Retinal pigment epithelial cell (primary cell): ENCODE measurements at places on chromosomes 3 and 15.

DNA sequence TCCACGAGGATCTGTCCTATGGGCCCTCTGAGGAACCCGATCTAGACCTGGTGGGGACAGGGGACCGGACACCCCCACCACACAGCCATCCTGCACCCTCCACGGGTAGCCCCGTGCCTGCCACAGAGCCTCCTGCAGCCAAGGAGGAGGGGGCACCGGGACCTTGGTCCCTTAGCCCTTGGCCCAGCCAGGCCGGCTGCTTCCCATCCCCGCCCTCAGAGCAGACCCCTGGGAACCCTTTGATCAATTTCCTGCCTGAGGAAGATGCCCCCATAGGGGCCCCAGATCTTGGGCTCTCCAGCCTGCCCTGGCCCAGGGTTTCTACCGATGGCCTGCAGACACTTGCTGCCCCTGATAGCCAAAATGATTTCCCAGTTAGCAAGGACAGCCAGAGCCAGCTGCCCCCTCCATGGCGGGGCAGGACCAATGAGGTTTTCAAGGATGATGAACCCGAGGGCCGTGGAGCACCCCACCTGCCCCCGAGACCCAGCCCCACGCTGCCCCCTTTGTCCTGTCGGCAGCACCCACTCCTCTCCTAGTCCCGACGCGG is 91.5 kb downstream of the TBC1D2B start:
- no peak for DNase-seq

DNA sequence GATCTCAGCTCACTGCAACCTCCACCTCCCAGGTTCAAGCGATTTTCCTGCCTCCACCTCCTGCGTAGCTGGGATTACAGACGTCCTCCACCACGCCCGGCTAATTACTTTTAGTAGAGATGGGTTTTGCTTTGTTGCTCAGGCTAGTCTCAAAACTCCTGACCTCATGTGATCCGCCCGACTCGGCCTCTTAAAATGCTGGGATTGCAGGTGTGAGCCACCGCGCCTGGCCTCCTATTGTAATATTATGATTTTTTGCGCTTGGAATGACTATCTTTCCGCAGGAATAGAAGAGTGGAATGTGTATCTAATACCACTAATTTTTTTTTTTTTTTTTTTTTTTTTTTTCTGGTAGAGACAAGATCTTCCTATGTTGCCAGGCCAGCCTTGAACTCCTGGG is 1.8 kb downstream of the ARL8B start:
- no peak for DNase-seq

- peak; percentile 58 for DNase-seq
Observed at GRCh38 chr15:47477341-47477740, 240.0 kb upstream of the SEMA6D start.

DNA sequence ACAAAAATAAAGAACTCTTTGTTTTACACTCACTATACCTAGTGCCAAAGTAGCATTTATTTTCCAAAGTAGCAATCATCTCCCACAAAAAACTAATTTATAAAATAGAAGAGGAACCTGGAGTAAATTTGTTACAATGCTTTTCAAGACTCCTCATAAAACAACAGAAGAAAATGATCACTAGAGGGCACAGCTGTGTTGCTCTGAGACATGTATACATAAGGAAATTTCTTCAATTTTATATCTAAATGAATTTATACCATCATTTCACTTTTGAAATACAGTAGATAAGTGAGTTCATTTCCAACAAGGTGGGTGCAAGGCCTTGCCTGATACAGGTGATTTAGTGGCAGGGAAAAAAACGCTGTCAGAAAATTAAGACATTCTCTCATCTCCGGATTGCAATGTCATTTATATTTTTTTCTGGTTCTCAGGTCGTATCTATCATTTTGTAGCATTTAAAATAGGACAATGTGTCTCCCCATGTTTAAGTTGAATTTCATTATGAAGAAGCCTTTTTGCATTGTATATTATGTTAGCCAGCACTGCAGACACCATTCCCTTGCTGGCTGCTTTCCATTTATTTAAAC is 25.3 kb upstream of the ARHGEF26 start:
- no peak for DNase-seq

DNA sequence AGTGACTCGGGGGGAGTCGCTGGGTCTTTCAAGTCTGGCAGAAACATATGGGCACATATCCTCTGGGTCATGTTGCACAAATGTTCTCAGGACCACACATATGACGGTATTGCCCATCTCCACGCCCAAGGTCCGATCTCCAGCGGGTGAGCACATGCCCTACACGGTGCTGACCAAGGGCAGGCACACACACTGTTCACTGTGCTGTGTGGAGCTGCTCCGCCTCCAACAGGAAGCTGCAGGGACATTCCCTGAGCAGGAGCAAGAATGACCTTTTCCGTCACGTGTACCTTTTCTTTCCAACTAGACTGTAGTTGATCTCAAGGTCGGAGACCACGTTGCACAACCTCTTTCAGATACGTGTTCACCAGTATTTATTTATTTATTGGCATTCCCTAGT is 41.7 kb upstream of the B3GNT5 start:
- DNase-seq: no peak

DNA sequence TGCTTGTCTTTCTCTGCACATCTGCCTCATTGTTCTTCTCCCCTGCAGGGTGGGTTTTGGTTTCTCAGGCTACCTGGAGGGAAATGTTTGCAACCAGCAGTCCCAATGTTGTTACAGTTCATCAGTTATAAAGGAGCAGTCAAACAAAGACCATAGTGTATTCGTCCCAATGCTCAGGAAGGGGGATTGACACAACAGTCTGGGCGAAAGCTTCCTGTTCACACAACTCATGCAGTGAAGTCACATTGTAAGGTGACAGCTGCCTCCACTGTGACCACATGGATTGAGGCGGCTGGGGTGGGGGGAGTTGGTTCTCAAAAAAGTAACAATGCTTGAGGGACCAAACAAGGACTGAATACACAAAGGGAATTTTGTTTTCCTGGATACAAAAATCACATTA is 28.8 kb upstream of the TF start:
- DNase-seq: no peak

GRCh38 chr15:99930696-99931095 is 197.5 kb upstream of the LYSMD4 start:
- no peak for DNase-seq

GRCh38 chr15:66819084-66819483 is 117.0 kb downstream of the SMAD6 start:
- no peak for DNase-seq

GRCh38 chr3:151751161-151751560 is 17.4 kb downstream of the AADACL2 start:
- no peak for DNase-seq

DNA sequence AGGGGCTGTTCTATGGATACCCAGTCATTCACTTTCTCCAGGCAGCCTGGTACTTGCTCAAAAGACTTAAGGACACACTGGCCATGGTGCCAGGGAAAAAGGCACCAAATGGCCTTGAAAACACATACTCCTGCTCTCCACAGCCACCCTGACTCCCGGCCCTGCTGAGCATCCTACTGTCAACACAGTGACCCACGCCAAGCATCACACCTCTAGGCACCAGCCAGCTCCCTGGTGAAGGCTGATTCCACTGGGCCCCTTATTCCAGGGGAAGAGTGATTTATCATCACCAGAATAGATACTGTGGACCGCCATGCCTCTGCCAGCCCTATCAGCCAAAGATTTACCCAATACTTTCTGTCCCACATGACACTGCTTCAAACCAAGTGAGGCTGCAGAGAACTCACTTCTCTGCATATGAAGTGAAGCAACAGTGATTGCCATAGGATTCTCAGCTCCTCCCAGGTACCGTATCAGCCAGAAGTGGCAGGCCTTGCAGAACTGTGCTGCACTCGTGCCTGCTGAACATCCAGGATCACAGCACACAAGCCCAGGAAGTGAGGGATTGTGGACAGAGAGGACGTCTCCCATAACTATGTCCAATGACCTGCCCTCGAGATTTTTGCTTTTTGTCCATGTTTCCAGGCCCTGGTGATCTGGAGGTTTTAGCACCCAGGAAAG is 63.7 kb downstream of the WHAMM start:
- no peak for DNase-seq

DNA sequence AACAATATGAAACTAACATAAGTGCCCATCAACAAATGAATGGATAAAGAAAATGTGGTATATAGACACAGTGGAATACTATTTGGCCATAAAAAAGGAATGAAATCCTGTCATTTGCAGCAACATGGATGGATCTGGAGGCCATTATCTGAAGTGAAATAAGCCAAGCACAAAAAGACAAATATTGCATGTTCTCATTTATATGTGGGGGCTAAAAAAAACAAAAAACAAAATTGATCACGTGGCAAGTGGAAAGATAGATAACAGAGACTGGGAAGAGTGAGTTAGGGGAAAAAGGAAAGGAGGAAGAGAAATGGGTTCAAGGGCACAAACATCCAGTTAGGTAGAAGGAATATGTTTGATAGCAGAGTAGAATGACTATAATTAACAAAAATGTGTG is 155.9 kb upstream of the BHLHE40 start:
- no peak for DNase-seq

DNA sequence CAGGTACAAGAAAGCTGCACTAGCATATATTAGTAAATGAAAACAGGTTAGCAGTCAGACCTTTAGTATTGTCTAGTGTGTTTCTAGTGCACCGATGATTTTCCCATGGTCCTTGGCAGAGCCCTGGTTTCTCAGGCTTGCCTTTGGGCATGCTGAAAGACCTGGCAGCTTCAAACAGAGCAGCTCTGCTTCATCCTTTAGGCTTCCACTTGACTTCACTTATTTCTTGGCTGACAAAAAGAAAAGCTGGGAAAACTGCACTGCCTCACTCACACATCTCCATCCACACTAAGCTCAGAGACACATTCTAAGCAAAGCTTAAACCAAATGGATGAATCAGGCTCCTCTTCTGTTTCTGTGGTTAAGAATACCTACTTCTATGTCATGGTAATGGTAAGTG is 374.8 kb upstream of the PDZRN3 start:
- DNase-seq: no peak
